ENCODE measurements at places on chromosomes 11 and 22.
A peak's percentile ranks its signal among the peaks of the same experiment; 100 is the strongest.

- no peak for DNase-seq
Observed at GRCh38 chr11:47260366-47260765, 2.6 kb downstream of the NR1H3 start.

GRCh38 chr22:19039448-19039780 lies 82.8 kb downstream of the DGCR2 start:
- DNase-seq = no peak

- no peak for DNase-seq
Observed at GRCh38 chr11:16347928-16348685, 8.2 kb downstream of the SOX6 start.

DNA sequence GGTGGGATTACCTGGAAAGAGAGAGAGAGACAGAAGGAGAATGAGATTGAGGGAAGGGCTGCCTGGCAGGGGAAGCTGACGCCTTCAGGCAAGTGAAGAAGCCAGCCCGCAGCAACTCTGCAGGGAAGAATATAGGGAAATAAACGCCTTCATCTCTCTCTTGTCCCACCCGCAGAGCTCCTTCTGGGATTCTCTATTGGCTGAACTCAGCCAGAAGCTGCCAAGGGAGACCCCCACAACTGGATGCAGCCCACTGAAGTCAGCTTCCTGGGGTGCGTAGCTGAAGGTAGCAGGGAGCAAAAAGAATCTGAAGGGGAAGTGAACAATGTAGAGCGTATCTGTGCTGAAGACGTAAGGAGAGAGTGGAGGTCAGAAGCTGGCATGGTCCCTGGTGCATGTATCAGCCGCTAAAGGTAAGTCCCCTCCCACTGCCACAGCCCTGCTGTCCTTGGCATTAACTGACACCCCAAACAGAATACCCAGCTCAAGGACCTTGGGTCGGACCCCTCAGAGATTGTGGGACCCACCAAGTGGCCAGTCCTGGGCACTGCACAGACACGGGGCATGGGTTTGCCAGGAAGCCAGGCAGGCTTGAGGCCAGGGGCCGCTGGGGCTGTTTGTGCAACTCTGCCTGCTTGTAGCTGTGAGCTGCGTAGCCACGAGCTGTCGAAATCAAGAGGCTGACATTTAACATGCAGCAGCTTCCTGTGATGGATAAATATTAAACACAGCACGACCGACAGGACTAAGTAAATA lies 469.9 kb downstream of the MN1 start:
- no peak for DNase-seq

- DNase-seq = no peak
Observed at GRCh38 chr22:29146771-29147170, 58.9 kb upstream of the EMID1 start.

DNA sequence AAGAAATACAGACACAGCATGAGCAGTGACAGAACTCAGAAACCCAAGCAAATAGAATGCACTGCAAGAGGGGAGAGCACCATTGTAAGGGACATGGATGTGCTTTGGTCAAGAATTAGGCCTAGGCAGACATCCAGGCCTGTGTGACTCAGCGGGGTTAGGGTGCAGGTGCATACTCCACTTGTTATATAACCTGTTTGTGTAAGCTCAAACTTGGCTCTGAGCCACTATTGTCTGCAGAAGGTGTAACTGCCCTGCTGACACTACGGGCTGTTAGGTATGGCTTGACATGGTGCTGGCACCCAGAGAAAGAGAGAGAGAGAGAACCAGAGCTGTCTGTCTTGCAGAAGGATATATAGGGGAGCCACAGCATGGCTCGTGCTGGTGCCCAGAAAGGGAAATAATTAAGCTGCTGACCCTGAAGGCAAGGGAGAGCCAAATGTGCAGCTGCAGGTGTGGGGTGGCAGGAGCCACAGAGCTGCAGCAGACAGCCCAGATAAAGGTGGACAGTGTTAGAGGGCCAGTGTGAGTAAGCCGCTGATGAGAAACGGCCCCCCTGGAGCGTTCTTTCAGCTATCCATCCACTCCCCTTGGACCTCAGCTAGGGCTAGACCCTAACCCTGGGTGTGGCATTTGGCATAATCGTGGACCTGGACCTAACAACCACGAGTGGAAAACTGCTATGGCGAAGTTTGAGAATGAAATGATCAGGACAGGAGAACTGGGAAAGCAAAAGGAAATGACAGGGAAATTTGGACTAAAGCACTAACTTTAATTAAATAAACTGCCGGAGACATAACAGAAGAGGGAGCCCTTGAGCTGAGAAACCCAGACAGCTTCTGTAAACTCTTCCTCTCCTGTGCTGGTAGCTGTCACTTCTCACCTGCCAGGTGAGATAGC lies 253.0 kb upstream of the CCDC179 start:
- DNase-seq = peak; percentile 33

DNA sequence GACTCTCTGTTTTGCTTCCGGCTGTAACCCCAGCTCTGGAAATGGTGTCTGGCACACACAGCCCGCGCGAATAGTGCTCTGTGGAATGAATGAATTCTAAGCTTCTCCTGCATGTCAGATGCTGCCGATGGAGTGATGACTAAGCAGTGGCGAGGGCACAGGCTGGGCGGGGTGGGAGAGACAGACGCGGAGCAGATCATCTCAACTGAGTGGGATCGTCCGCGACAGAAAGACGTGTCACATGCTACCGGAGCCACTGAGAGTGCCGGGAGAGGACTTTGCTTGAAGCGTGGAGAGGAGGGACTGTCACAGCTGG lies 334.5 kb downstream of the CTTN start:
- no peak for DNase-seq

GRCh38 chr22:44172370-44173108 lies 8.2 kb upstream of the PARVG start:
- no peak for DNase-seq

- no peak for DNase-seq
Observed at GRCh38 chr11:64803158-64803845, at the start of gene MAP4K2. Gene MAP4K2 (minus strand): TSS chr11:64803214. CDS start chr11:64803149, 65 bp downstream.

DNA sequence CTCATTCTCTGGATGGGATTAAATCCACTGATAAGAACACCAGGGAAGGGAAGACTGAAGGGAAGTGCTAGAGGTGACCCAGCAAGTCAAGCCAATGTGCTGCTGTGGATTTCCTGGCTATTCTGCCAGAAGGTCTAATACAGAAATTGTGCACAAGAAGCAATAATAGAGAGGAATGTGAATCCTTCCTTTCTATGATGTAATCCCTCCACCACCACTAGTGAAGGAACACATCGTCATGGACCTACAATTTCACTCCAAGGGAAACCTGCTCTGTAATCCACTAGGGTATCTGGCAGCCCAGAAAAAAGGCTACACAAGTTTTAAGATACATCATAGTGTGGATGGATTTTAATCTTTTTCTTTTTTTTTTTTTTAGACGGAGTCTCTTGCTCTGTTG lies 17.4 kb downstream of the LARGE2 start:
- no peak for DNase-seq

GRCh38 chr22:44075670-44076069 lies 51.6 kb downstream of the PARVB start:
- DNase-seq = no peak

GRCh38 chr11:109076870-109077269 lies 345.1 kb upstream of the C11orf87 start:
- DNase-seq = no peak

DNA sequence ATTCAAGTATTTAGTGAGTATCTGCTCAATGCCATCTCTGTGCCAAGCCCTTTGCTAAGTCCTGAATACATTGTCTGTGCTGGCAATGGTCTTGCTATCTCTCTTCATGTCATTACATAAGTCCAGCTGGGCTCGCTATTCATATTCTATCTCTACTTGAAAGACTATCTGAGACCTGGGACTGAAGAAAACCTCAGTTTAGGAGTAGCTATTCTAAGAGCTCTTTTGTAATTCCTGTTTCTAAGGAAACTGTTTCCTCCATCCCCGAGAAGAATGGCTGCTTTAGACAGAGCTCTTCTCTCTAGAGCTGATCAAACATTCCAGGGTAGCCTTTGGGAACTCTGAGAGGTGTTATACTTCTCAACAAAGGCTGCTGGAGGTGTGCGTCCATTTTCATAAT lies 33.0 kb downstream of the SLC17A6 start:
- peak; percentile 50 for DNase-seq

DNA sequence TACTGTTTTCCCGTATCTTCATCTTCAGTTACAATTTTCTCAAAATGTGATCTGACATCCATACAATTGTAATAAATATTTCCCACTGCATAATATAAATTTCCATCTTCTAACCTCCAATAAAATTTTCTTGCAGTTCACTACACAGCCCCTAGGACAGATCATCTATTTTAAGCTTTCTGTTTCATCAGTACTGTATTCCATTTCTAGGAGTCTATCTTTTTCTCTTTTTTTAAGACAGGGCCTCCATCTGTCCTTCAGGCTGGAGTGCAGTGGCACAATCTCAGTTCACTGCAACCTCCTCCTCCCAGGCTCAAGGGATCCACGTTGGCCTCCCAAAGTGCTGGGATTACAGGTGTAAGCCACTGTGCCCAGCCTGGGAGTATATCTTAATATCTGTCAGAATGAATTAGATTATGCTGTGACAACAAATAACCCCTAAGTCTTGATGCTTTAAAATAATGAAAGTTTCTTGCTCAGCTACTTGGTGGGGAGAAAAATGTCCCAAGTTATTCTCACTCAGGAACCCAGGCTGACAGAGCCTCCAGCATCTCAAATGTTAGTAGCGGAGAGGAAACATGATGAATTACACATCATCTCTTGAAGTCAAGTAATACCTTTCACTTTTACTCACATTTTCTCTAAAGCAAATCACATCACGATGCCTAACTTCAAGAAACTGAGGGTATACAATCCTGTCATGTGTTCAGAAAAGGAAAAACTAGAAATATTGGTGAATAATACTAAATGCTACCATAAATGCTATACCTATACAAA lies 92.2 kb downstream of the BUD13 start:
- DNase-seq = no peak

- no peak for DNase-seq
Observed at GRCh38 chr22:21970800-21971617, 11.6 kb downstream of the TOP3B start.

All from iPS DF 19.7 (cell line).